ENCODE measurements at places on chromosomes 2 and 18.

- no peak for DNase-seq
Measured at GRCh38 chr18:59605633-59606192, 91.5 kb downstream of the CCBE1 start.

- no peak for DNase-seq
Measured at GRCh38 chr2:139170406-139170805, 390.2 kb upstream of the NXPH2 start.

- no peak for DNase-seq
Measured at GRCh38 chr18:62033756-62034155, 140.9 kb upstream of the RNF152 start.

DNA sequence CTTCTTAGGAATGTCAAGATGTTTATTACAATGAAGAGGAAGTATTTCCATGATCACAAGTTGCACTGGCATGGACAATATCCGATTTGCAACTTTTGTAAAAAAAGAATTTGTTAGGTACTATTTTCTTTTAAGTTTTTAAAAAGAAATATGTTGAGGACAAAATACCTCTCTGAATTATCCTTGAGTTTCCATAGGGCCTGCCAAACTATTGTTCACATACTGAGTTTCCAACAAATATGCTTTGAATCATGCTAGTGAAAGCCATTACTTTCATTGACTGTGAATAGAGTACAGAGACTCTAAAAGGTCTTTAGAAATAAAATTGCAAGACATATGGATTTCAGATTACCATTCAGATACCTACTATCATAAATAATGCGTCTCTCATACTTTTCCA lies 566.1 kb downstream of the TMEM182 start:
- no peak for DNase-seq

DNA sequence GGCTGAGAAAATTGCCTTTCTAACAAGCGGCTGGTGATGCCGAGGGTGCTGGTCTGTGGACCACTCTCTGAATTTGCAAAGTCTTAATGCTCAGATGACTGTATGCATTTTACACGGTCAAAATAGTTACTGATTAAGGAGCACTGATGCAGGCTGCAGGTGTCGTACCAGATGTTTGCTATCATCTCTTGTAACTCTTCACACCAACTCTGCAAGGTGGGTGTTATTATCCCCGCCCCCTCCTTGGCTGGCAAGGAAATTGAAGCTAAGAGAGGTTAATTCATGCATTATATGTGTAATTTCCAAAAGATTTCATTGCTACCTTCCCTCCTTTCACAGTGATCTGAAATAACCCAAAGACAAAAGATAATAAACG lies 13.0 kb upstream of the LBH start:
- DNase-seq: no peak

DNA sequence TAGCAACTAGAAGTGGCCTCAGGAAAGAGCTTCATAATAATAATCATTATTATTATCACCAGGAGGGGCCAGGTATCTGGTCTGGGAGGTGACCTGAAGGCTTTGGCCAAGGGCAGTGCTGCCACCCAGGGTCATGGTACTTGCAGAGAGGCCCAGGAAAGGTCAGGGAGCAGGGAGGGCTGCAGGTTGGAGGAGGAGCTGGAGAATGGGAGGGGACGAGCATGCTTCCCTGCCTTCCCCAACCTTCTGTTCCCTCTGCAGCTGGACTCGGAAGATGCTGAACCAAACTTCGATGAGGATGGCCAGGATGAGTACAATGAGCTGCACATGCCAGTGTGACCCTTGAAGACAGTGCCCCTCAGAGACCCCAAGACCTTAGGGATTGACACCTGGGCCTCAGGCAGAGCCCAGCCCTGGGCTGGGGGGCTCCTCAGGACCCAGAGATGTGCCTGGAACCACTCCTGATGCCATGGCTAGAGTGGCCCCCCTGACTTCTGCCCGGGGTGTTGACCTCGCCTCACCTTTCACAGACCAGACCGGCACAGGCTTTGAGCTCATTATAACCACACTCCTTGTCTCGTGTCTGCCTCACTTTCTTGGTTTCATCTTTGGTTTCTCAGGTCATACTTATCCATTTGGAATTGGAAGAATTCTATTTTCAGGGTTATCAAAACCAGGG lies 14.1 kb downstream of the SLC4A3 start:
- DNase-seq: no peak

DNA sequence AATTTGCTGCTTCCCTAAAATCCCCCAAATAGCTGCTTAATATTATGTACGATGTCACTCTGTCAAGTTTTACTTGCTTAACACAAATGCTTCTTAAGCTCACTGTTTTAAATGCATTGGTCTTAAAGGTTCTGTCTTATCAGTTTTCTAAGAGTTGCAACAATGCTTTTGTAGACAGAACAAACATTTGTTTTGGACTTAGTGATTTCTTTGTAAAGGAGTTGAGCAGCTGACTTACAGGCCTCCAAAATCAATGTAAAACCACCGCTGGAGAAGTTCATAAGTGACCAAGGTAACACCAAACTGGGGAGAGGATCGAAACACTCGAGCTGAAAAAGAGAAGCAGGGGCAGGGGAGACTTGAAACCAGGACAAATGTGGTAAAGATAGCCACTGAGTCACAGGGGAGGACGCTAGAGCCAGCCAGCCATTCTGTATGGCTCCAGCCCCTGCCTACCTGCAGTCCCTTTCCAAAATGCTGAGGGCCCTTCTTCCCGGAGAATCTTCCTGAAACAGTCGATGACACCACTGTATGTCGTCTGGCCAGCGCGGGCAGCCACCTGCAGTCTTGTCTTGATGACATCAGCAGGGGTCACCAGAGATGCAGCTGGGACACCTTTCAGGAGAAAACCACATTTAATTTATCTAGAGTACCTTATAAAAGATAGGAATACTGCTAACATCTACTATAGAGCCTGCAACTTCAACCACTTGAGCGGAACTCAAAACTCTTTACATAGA lies 100.2 kb downstream of the DYNC1I2 start:
- DNase-seq: no peak

DNA sequence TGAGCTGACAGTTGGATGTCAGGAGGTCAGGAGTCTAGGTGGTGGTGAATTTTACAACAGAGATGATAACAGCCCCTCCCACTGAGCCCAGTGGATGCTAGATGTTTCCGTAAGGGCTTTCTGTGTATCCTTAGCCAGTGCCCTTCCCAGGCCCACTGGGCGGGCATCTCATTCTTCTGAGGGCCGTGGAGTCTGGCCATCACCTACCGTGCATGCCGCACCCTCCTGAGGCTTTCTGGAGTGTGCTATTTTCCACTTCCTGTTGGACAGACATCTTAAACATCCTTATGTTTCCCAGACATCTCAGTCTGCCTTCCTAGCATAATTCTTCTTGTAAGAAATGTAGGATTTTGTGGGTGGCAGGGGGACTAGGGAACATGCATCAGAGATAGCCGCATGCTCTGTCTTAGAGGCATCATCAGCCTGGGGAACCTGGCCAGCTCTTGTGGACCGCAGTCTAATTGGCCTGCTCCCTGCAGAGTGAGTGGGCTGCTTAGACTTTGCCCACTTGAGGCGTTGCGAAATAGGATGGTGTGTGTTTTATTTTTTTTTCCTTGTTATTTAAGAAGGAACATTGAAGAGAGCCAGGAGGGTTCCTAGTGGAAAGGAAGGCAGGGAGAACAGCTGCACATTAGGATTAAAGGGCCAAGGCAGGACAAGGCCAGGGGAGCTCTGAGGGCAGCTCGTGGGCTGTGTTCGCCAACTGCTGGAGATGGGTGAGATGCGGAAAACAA lies 135.8 kb downstream of the SH3RF3 start:
- DNase-seq: no peak

DNA sequence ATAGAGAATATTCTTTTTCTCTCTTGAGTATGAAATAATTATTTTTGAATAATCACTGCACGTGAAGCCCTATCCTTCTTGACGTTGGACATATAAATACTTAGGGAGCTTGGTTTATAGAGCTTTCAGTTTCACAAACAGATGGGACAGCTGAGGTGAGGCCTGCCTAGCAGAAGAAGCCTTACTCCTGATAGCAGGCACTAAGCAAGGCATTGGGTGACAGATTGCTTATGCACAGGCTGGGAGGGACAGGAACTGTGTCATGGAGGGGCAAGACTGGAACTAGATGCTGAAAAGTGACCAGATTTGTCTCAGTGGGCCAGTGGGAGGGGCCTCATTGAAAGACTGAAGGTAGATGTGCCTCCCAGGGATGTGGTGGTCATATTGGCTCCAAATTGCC lies 220.8 kb downstream of the NEDD4L start:
- DNase-seq: no peak

DNA sequence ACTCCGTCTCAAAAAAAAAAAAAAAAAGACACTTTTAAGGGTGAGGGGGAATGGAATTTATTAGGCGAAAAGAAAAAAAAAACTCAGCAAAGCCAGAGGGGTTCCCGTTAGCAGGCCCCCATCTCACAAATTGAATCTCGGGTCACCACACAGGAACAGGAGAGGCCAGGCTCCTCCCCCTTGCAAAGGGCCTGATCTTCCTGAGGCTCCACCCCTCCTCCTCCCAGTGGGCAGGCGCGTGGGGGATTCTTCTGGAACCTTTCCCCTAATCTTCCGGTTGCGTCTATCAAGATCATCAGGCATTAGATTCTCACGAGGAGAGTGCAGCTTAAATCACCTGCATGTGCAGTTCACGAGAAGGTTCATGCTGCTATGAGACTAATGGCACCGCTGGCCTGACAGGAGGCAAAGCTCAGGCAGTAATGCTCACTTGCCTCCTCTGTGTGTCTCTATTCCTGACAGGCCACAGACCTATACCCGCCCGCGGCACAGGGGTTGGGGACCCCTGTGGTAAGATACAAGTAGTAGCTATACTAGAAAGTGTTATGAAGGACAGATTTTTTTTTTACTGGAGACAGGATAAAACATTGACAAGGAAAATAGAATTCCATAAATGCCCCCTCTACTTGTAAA lies 45.8 kb downstream of the TAF4B start:
- no peak for DNase-seq

- no peak for DNase-seq
Measured at GRCh38 chr2:40394597-40394996, 57.3 kb downstream of the SLC8A1 start.

- DNase-seq: no peak
Measured at GRCh38 chr2:83069724-83070123, 1389.4 kb downstream of the SUCLG1 start.

DNA sequence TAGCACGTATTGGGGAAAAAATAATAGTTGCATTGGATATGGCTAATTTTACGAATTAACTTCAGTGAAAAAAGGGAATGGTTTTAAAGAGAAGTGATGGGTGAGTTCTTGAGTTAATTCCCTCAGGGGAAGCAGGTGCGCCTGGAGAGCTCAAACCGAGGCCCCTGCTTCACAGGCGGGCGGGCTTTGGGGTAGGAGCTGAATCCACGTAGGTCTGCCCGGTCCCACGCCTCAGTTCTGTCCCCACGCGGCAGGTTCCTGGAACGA lies 44.1 kb downstream of the GORASP2 start:
- no peak for DNase-seq

GRCh38 chr2:224310943-224311625 lies 90.8 kb downstream of the FAM124B start:
- DNase-seq: no peak

DNA sequence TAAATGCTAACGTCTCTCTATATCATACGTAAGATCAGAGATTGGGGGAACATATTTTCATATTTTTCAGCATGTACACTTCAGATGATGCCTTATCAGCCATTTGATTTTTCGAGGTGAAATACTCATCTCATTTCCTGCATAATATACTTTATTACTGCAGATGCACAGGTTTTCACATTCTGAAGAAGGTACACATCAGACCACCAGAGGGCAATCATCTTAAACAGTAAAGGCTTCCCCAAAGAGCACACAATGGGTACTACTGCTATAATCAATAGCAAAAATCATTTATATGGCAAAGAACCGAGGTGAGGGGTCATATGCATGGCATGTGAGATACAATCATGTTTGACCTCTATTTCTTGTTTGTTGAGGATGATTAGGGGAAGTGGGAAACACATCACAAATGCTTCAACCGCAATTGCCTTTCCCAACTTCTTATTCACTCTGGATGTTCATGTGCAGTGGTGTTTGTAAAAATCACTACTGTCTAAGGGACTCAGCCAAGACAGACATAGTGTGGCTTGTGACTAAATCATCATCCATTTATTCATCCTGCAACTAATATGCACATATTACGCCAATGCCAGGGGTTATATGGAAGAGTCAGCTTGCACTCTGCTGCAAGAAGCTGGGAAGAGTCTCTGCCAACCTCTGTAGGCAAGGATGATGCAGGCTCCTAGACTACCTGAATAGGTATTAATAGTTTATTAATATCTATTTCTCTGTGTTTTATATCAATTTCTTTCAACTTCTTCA lies 118.7 kb downstream of the EPB41L3 start:
- no peak for DNase-seq

DNA sequence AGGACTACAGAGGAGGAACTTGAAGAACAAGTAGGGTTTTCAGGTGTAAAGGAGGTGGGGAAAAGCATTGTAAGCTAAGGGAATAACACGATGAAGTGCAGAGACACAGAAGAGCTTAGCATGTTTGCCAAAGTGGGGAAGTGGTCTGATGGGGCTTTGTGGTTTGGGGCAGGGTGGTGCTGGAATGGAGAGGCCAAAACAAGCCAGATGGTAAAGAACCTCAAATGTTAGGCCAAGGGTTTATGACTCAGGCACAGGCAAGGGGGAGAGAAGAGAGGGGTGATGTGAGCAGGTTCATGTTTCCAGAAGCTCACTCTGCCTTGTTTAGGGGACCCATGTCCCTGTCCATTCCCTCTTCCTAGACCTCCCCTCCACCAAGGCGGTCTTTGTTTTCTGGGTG lies 104.5 kb upstream of the YWHAQ start:
- DNase-seq: peak; percentile 37

DNA sequence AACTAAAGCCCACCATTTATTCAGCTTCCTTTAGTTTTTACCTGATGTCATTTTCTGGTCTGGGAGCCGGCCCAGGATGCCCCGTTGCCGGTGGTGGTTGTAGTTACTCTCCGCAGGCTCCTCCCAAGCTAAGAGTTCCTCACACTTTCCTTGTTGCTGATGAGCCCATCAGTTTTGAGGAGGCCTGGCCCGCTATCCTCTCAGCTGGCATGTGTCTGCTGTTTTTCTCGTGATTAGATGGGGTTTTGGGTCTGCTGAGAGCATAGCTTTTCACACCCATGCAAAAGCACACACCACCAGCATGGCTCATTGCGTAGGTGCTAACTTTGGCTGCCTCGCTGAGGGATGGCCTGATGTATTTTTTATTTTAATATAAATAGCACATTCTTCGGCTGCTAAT lies 72.1 kb downstream of the PSMG2 start:
- DNase-seq: no peak

DNA sequence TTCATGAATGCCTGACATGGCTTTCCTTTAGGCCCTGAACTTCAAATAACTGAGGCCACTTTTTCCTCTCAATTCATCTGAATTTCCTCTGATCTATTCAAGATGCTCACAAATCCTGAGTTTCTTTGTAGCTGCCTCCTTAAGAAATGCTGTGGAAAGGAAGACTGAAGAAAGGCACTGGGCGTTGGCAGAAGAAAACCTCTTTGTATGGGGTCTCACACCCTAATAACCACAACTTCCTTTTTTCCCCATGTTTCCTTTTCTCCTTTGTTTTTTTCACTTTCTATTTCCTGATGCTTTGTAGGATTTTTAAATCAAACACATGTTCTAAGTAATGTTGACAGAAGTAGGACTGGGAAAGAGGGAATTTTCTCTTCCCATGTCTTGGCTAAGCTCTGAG lies 447.4 kb downstream of the CMPK2 start:
- no peak for DNase-seq

GRCh38 chr2:227748079-227748478 lies 2.4 kb downstream of the SCYGR8 start:
- no peak for DNase-seq

- no peak for DNase-seq
Measured at GRCh38 chr18:49933530-49934128, 120.3 kb upstream of the ACAA2 start.
